ENCODE measurements at places on chromosomes 7 and 10.

GRCh38 chr7:29806208-29806994, at the start of gene WIPF3:
WIPF3 (plus strand) TSS chr7:29806508; CDS start chr7:29834725, 28,217 bp downstream.
- DNase-seq = no peak

- DNase-seq = no peak
Observed at GRCh38 chr10:71854031-71854430, 3.0 kb upstream of the PSAP start.

DNA sequence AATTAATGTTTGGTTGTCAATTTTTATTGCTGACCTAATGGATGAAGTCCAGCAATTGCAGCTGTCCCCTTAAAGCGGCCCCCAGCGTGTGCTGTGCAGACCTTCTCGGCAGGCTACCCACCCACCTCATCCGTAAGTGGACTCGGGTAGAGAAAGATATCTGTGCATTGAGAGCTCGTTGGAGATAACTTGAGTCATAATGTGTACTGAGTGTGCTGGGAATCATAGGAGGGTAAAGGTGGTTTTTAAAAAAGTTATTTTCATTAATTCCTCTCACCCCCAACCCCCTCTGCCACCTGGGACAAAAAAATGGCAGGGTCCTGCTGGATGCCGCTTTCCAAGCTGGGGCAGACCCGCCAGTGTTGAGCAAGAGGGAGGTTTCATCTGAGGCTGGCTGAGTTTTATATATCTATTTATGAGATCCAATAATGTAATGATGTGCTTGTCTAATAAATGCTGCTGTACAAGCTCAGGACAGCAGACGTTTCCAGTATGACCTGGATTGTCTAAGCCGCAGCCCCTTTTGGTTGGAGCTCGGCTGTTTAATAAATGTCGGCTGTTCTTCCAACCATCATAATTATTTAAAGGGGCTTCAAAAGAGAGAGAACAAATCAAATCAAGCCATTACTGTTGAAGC, 119.1 kb downstream of the NKX6-2 start:
- no peak for DNase-seq

DNA sequence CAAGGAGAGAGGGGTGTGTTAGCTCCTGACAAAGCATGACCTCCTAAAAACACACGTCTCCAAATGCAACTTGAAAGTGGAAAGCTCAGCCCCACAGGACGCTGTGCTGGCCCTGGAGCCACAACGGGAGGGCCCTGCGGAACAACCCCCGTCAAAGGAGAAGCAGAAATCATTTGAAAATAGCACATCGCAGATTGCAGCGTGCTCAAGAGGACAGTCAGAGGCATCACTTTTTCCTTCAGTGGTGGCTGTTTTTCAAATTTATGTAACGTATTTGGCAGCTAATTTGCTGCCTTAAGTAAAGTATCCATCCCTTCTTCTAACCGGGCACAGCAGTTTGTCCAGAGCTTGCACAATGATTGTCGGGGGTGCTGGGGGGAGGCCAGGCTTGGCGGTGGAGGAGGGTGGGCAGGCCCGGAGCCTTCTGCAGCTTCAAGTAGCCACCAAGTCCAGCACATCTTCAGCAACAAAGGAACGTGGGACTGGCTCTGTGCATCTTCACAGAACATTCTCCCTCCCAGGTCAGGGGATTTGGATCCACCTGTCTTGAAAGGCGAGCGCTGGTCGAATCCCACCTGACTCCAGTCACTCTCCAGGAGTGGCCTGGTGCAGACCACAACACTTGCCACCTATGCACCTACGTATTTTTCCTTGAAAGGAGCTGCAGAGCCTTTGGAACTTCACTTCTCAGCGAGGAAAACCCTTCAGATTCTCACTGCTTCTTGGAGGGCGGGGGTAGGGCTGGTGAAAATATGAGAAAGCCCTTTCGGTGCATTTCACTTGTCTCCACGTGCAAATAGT, 346.3 kb downstream of the DNAJB6 start:
- no peak for DNase-seq

- DNase-seq = no peak
Observed at GRCh38 chr10:11043039-11043438, 25.4 kb downstream of the CELF2 start.

GRCh38 chr10:91528080-91528479, 104.8 kb downstream of the PPP1R3C start:
- DNase-seq = no peak

DNA sequence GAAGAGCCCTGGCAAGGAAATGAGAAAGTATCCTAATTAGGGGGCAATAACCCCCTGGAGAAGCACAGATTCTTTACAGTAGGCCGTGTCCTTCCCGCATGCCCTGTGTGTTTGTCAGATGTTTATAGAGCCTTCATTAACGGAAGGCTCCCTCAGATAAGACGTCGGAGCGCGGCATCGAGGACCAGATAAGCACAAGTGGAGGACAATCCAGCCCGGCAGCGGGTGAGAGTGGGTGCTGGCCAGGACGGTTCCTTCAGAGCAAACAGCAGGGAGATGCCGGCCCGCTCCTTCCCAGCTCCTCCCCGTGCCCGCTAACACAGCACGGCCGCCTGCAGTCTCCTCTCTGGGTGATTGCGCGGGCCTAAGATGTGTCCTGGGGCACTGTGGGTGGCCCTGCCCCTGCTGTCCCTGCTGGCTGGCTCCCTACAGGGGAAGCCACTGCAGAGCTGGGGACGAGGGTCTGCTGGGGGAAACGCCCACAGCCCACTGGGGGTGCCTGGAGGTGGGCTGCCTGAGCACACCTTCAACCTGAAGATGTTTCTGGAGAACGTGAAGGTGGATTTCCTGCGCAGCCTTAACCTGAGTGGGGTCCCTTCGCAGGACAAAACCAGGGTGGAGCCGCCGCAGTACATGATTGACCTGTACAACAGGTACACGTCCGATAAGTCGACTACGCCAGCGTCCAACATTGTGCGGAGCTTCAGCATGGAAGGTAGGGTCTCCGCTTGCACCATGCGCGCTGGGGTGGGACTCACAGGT, at the start of gene GDF2:
GDF2 (plus strand) TSS at position 155 of the 762 bp plus-strand sequence; CDS start at position 370, 215 bp downstream.
- DNase-seq = no peak

GRCh38 chr10:84825330-84825729, 496.9 kb downstream of the CCSER2 start:
- DNase-seq = no peak

- no peak for DNase-seq
Observed at GRCh38 chr7:68688416-68689086, 909.7 kb upstream of the AUTS2 start.

- DNase-seq = no peak
Observed at GRCh38 chr10:90451283-90451682, 406.6 kb downstream of the HTR7 start.

DNA sequence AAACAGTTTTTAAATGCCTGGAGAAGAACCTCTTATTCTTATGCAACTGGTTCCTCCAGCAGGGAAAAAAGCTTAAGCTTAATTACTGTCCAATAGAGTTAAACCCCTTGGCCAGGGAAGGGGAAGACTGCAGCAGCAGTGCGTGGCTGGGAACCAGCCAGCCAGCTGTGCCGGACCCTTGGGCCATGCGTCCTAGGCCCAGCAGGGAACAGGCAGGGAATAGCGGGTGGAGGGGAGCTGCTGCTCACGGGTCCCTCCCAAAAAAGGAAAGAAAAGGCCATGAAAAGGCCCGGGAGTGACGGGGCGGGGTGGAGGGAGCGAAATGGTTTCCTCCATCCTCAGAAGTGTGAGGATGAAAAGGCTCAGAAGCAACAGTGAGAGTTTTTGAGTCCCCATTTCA, 35.2 kb upstream of the HECW1 start:
- DNase-seq = no peak

DNA sequence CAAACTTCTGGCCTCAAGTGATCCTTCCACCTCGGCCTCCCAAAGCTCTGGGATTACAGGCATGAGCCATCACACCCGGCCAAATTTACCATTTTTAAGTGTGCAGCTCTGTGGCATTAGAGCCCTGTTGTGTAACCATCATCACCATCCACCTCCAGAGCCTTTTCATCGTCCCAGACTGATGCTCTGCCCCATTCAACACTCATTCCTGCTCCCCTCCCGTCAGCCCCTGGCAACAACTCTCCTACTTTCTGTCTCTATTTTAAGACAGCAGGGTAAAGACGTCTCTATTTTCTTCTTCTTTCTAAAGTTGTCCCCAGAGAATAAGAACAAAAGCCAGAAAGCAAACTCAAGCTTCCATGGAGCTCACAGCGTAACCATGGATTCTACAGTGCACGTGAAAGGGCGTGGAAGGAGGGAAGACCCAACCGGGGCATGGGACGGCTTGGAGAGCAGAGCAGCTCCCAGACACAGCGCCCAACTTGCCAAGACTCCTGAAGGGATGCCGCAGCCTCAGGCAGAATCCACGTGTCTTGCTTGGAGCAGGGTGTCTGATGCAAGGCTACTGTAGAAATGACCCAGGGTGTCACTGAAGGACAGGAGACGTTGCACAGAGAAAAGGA, 42.7 kb upstream of the PITRM1 start:
- no peak for DNase-seq

DNA sequence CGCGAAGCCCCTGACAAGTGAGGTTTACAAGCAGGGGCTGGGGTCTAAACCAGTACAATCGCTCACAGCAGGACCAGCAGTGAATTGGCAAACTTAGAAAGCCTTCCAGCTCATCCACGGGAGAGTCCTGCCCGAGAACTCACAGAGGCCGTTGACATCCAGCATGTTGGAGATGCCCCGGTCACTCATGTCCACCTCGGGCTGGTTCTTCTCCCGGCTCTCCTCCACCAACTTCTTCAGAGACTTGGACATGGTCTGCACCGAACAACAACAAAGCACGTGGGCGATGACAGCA, 447 bp downstream of the RSU1 start:
- DNase-seq = no peak

DNA sequence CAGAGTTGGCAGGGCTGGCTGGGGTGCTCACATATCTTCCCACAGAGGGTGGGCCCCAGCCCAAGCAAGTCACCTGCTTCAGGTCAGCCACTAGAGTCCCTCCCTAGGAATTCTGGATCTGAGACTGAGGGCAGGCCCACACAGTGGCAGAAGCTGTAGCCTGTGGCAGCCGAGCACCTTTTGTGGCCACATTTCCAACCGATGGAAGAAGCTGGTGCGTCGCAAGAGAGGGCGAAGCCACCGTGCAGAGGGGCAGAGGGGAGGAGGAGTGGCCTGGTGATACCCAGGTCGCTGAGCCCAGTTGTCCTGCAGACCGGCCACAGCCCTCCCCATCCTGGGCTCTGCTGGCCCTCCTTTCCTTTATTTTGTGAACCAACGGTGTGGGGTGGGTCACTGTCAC, 5.3 kb downstream of the POLM start:
- no peak for DNase-seq
